Activated T-cell treated with anti-CD3 and anti-CD28 coated beads, Interleukin-2, amount 50 U/mL, for 4 hours (primary cell): ENCODE measurements at places on chromosomes 6 and 20. TPM values are rescaled to one million over a fixed set of nuclear protein-coding genes. Genes with fewer than 3 reads are reported as not detected.

MLN gene
- total RNA-seq: not detected

AIF1 gene
- total RNA-seq: 36.5 TPM

ELOVL2 gene
- total RNA-seq: not detected

MYBL2 gene
- total RNA-seq: 19.8 TPM

GHRH gene
- total RNA-seq: not detected

CLPSL2 gene
- not detected for total RNA-seq

FAM120B gene
- 13.8 TPM for total RNA-seq

TEAD3 gene
- 2.2 TPM for total RNA-seq

PACRG gene
- not detected for total RNA-seq

SRC gene
- 2.8 TPM for total RNA-seq

GABRR1 gene
- total RNA-seq: not detected

HLA-DRB1 gene
- 6.4 TPM for total RNA-seq

ID4 gene
- not detected for total RNA-seq

DNAH8 gene
- 0.11 TPM for total RNA-seq

ZSWIM3 gene
- total RNA-seq: 3.9 TPM

SLC44A4 gene
- 0.20 TPM for total RNA-seq

STX11 gene
- 30.9 TPM for total RNA-seq

SLC32A1 gene
- total RNA-seq: not detected

SIRPB1 gene
- total RNA-seq: 0.73 TPM

MACROD2 gene
- not detected for total RNA-seq

TBX18 gene
- not detected for total RNA-seq

ZNF391 gene
- total RNA-seq: 1.9 TPM

SYNCRIP gene
- total RNA-seq: 248 TPM

LAMA2 gene
- 4.7 TPM for total RNA-seq

CNKSR3 gene
- 0.29 TPM for total RNA-seq

F13A1 gene
- total RNA-seq: 0.14 TPM

FAM162B gene
- total RNA-seq: not detected

SUN5 gene
- not detected for total RNA-seq

RNF182 gene
- 0.08 TPM for total RNA-seq

SRSF12 gene
- 0.11 TPM for total RNA-seq
